ENCODE measurements at places on chromosomes 13 and 19. TPM values are rescaled to one million over a fixed set of nuclear protein-coding genes. Genes with fewer than 3 reads are reported as not detected.

DNA sequence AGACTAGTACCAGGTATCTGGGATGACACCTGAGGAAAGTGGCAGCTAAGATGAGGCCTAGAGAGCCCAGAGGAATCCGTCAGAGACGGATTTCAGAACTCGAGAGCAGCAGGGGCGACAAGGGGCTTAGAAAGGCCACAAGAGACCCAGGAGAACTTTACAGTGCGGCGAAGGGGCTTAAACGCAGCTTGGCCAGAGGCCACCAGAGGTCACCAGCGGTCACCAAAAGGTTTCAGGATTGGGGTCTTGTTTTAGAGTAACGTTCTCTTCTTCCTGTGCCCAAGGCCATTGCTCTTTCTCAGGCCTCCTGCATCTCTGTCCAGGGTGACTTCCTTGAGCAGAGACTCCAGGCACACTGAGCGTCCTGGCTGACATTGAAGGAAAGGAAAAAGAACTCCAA, 2.2 kb downstream of the ZSCAN22 start:
- DNase-seq = no peak

Gene KRTDAP
- polyA plus RNA-seq = 0.29 TPM

Gene ZNF554
- polyA plus RNA-seq = 4.7 TPM

- DNase-seq = no peak
These were observed 236.5 kb downstream of the DCLK1 start for GRCh38 chr13:35894636-35895035.

Gene CEACAM3
- polyA plus RNA-seq = 0.07 TPM

DNA sequence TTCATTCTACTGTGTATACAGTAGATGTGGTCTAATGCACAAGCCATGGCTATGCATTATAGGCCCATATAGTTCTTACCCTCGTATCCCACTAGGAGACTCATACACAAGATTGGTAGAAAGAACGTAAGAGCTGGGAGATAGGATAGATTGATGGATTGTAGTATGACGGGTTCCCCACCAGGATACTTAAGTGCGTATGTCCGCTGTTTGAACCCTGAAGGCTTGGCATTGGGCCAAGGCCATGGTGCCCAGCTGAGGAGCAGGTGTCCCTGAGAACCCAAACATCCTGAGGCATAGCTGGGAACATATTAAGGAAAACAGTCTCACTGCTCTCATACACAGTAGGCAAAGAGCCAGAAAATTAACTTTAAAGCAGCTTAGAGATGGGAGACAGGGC, 617.5 kb upstream of the KLF12 start:
- no peak for DNase-seq

Gene ATP1A3
- 104 TPM for polyA plus RNA-seq

DNA sequence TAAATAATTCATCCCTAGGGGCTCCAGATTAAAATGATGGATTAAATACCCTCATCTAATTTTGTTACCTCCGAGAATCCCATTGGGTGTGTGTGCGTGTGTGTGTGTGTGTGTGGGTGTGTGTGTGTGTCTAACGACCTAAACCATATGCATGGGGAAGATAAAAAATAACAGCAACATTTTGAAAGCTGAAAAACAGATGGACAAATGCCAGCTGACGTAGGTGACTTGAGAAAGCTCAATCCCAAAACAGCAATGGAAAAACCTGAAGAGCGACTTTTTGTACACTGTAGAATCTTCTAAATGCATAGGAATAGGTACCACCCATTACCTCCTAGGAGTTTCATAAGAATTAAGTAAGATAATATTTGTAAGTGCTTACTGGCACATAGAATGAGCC, 8.7 kb upstream of the RPL21 start:
- no peak for DNase-seq

DNA sequence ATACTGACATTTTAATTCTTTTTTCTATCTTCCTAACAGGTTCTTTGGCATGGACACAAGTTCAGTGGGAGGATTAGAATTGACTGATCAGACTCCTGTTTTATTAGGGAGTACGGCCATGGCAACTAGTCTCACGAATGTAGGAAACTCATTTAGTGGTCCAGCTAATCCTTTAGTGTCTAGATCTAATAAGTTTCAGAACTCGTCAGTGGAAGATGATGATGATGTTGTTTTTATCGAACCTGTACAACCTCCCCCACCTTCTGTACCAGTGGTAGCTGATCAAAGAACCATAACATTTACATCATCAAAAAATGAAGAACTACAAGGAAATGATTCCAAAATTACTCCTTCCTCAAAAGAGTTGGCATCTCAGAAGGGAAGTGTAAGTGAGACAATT, 34.5 kb downstream of the ZMYM2 start:
- no peak for DNase-seq

- DNase-seq = no peak
These were observed 266.3 kb downstream of the LMO7 start for GRCh38 chr13:75902166-75903104.

Gene CGB5
- not detected for polyA plus RNA-seq

Gene LRG1
- polyA plus RNA-seq = 0.41 TPM

DNA sequence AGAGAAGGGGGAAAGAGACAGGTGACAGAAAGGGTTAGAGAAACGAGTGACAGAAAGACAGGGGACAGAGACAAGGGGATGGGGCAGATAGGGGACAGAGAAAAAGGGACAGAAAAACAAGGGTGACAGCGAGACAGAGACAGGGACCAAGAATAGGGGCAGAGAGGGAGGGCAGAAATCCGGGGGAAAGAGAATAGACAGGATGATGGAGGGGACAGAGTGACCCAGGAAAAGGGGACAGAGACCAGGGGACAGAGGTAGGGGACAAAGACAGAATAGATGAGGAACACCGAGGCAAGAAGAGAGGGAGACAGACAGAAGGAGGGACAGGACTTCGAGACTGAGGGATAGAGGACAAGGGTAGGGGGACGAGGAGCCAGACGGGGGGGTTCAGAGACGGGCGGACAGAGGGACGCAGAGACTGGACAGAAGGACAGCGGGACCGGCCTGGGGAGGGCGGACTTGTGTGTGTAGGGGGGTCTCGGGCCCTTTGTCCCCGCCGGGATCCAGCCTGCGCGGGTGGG, 593 bp downstream of the CADM4 start:
- no peak for DNase-seq

DNA sequence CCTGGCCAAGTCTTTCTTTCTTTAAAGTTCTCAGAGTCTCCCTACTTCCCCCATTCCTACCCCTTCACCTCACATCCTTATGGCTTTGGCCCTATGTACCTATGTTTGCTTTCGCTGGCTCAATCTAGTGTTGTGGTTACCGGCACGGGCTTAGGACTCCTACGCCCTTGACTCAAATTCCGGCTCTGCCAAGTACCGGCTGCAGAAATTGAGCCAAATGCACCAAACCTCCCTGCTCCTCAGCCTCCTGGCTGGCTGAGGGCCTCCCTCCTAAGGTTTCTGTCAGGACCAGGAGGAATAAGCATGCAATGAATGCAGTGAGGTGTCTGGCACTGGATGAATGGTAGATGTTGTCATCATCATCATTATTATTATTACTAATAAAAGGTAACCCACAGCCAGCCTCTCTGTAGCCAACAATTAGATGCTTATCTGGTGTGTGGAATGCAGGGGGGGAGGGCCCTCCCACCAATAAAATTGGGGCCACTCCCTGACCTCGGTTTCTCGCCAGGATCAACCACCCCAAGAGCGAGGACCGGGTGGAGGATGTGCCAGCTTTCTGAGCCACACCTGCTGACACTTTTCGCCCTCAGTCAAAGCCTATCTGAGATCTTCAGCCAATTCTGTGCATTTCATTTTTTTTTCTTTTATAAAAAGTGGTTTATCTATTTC, 20.7 kb downstream of the KLK5 start:
- no peak for DNase-seq

Gene ZNF66
- 1.2 TPM for polyA plus RNA-seq

- DNase-seq = no peak
These were observed 61.3 kb downstream of the IPO5 start for GRCh38 chr13:98014766-98015165.

DNA sequence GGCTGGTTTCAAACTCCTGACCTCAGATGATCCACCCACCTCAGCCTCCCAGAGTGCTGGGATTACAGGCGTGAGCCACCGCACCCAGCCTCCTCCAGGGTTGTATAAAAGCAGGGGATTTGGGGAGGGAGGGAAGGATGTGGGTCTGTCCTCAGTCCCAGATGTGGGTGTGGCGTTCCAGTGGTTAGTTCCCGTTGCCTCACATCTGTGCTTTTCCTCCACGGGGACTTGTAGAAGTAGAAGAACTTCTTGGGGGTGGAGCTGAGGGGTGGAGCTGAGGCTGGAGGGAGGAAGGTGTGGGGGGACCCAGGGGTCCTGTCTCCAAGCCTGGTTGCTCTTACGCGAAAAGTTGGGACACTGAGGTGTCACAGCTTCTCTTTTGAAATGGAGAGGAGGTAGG, 514 bp upstream of the MCEMP1 start:
- no peak for DNase-seq

- DNase-seq = no peak
These were observed 179.2 kb downstream of the NHLRC3 start for GRCh38 chr13:39217471-39217870.

Gene KIR2DL3
- 0.07 TPM for polyA plus RNA-seq

DNA sequence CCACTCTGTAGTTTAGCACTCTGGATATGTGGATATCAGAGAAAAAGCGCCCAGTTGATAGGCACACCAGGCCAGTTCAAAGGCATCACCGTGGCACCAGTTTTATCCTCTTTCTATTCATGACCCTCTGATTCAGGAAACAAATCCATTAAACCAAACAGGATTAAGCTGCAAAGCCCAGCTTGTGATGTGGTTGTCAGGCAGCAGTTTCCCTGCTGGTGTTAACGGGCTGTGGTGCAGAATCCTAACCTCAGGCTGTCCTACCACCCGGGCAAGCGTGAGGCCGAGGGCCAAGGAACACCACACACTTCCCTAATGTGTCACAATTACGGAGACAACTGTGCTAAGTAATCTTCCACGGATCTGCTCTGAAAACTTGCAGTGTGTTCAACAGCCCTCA, 209.1 kb downstream of the OLFM4 start:
- no peak for DNase-seq

- DNase-seq = no peak
These were observed 44.7 kb upstream of the USP29 start for GRCh38 chr19:57075125-57075524.

- DNase-seq = no peak
These were observed 949 bp upstream of the ZNF260 start for GRCh38 chr19:36528921-36529518.

DNA sequence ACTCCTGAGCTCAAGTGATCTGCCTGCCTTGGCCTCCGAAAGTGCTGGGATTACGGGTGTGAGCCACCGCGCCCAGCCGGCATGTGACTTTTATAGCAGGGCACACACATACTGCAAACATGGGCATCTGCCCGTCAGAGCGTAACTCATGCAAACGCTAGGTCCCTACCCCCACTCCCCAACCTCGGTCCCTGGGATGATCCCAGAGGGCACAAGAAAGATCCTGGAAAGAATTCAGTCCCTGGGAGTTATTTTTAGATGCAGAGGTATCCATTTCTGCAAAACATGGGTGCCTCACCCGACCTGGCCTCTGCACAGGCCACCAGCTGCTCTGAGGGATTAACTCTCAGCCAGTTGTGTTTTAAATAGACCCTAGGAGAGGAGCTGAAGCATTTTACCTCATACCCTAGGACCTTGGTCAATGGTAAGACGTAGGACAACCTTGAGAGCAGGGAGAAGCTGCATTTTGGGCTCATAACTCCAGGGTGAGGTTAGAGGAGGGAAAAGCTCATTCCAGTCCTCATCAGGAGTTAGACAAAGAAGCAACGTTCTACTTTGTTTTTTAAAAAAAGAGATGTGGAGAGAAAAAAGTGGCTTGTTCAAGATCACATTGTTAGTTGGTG, 10.8 kb downstream of the TMEM38A start:
- DNase-seq = no peak

GRCh38 chr13:39494006-39494405, 109.0 kb downstream of the LHFPL6 start:
- DNase-seq = no peak

- DNase-seq = no peak
These were observed 6.4 kb downstream of the DOHH start for GRCh38 chr19:3494051-3494450.

Gene UFM1
- polyA plus RNA-seq = 24.4 TPM

- no peak for DNase-seq
These were observed 17.8 kb upstream of the LATS2 start for GRCh38 chr13:21079221-21079620.

GRCh38 chr13:39012608-39013007, 22.0 kb upstream of the STOML3 start:
- no peak for DNase-seq

Gene CABP5
- polyA plus RNA-seq = not detected

GRCh38 chr19:8307400-8307964, 676 bp downstream of the CD320 start:
- DNase-seq = no peak

- no peak for DNase-seq
These were observed 5.3 kb upstream of the CD79A start for GRCh38 chr19:41871573-41872383.

Gene PCDH20
- polyA plus RNA-seq = 5.2 TPM

Gene PSPN
- 0.50 TPM for polyA plus RNA-seq

DNA sequence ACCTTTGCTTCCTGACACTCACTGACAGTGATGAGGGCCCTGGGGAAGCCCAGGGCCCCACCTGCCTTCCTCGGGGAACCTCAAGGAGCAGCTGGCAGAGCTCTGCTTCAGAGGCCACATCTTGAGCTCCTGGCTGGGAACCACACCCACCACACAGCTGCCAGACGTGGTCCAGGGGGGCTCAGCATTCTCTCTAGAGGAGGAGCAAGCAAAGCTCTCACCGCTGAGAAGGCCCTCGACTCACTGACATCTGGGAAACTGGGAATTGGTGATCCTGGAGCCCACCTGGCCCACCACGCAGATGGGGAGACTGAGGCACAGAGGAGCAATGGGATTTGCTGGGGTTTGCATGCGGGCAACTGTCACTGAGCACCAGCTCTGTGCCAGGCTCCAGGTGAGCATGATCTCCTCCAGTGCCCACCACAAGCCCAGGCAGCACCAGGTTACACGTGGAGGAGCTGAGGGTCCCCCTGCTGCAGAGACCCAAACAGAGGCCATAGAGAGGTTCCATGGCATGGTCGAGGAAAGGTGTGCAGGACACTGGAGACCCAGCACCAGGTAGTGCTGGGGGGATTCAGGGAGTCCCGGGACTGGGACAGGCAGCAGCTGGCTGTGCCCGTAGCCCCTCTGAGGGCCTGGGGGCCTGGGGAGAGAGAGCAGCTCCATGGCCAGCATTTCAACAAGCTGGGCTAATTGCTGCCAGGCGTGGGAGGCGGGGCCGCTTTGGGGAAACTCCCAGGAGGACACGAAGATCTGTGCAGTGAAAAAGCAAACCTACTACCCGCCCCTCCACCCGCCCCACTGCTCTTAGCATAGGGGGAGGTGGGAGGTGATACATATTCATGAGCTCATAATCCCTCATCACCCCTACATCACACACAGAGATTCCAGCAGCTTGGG, 33.4 kb downstream of the PEPD start:
- no peak for DNase-seq

DNA sequence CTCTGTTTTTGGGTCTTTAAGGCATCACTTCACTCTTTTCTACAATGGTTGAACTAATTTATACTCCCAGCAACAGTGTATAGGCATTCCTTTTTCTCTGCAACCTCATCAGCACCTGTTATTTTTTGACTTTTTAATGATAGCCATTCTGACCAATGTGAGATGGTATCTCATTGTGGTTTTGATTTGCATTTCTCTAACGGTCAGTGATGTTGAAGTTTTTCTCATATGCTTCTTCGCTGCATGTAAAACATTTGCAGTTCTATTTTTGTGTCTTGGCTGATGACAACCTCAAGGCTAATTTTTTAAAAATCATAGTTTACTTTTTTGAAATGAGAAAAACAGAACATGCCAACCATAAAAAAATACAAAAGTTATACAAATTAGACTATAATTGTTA, 258.2 kb upstream of the EDNRB start:
- DNase-seq = no peak
